ENCODE measurements at places on chromosomes 13 and 19.

- no peak for DNase-seq
Observed at GRCh38 chr13:99374169-99374991, 67.2 kb upstream of the GPR183 start.

GRCh38 chr19:51094696-51095279 lies 12.1 kb upstream of the KLK14 start:
- peak; percentile 91 for DNase-seq

DNA sequence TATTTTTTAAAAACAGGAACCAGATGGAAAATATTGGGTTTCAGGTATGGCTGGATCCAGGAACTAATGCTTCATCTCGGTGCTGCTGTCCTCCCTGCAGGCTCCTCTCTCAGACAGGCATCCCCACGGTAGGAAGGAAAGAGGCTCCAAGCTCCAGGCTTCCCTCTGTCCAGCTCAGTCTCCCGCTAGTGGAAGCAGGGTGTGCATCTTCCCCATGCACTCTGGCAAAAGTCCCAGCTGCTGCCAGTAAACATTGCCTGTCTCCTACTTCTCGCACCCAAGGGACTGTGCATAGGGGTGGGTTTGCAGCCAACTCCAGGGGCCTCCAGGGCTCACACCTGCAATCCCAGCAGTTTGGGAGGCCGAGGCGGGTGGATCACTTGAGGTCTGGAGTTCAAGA lies 29.2 kb downstream of the IL12RB1 start:
- DNase-seq = no peak

DNA sequence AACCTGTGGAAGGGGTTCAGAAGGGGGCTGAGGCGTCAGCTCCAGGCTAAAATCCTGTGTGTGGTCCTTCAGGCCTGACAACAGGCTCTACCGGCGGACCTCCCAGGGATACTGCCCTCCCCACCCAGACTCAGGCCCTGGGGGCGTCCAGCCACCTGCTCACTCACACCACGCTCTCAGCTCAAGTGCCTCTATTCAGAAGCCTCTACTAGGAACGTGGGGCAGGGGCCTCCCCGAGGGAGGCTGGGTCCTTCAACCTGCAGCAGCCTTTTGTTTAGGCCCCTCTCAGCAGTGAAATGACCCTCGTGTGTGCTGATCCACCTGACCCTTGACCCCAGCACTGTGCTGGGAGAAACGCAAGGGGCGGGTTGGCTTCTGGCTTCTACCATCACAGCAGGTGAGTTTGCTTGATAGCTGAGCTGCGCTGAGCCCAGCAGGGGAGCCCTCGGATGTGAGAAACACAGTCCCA lies 10.6 kb downstream of the PLPP2 start:
- no peak for DNase-seq

DNA sequence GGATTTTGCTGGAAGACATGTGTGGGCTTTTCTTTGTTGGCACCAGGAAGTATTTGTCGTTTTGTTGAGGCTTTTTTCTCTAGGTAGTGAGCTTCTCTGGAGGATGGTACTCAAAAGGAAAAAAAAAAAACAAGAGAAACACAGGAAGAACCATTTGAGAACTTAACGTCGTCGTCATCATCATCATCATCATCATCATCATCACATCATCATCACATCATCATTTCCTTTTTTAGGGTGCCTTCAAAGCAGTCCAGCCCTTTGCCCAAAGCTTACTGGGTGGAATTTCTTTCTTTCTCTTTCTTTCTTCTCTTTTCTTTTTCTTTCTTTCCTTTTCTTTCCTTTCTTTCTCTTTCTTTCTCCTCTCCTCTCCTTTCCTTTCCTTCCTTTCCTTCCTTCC lies 2.2 kb upstream of the AMER2 start:
- DNase-seq = no peak

- no peak for DNase-seq
Observed at GRCh38 chr13:44397766-44398223, 24.2 kb downstream of the SERP2 start.

- no peak for DNase-seq
Observed at GRCh38 chr19:4737955-4738600, 14.4 kb upstream of the DPP9 start.

GRCh38 chr19:6480848-6481415 lies 655 bp downstream of the DENND1C start:
- no peak for DNase-seq

DNA sequence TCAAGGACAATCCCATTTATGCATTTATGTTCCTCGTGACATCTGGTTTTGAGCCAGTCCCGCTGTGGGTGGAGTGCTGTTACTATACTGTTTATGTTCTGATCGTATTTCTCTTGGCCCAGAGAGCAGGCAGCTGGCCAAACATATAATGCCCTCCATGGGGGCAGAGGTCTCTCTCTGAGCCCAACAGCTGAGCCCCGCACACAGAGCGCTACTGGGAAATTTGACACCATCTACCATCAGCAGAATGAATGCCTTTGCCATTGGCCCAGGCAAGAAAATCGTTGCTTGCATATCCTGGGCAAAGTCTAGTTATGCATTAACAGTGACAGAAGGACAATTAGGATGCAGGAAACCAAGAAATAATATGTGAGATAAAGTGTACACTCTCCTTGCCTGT lies 126.8 kb upstream of the CACNA1A start:
- peak; percentile 49 for DNase-seq

- no peak for DNase-seq
Observed at GRCh38 chr13:38213314-38213713, 136.3 kb upstream of the UFM1 start.

GRCh38 chr19:33878910-33879810 lies 82.5 kb downstream of the KCTD15 start:
- DNase-seq = no peak

- no peak for DNase-seq
Observed at GRCh38 chr19:24004166-24004565, 82.8 kb upstream of the ZNF254 start.

DNA sequence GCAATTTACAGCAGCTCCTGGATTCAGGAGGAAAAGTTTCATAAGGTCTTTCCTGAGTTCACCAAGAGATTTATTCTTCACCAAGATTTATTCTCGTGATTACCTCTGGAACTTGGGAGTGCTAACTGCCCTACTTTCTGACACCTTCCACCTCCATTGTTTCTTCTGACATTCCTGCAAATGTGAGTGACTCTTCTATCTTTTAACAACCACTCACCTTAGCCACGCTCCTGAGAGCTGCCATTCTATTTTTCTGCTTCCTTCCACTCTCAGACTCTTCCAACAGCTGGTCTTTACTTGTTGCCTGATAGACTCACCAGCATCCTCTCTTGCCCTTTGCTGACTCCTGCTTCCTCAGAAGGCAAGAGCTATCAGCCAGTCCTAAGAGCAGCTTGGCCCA lies 11.5 kb upstream of the CBY2 start:
- DNase-seq = no peak

DNA sequence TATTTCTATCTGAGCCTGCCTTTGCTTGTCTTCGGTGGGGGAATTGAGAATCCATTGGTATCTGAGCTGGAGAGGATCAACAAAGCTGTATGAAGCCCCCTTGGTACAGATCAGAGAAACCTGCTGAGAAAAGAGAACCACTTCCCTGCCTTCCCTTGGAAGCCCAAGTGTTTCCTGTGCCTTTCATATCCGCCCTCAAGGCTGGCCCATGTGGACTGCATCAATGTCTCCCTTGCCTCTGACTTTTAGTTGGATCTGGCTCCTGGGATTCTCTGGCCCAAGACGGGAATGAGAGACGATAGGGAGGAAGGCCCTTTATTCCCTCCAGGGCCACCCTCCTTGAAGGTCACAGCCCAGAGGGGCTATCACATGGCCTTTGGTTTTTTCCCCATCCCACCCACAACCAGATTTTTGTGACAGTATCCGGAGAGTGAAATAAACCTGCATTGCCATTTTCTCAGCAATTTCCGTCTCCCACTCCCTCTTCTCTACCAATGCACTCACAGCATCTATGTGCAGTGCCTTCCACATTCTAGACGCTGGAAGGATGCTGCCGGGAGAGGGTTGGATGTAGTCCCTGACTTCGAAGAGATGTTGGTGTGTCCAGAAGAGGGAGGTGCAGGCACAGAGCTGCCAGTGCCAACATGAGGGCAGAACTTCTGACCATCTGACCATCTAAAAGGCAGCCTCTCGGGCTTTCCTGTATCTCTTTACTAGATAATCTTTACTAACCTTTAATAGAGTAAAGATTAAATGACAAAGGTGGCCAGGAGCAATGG lies 63.8 kb downstream of the KCTD15 start:
- no peak for DNase-seq

DNA sequence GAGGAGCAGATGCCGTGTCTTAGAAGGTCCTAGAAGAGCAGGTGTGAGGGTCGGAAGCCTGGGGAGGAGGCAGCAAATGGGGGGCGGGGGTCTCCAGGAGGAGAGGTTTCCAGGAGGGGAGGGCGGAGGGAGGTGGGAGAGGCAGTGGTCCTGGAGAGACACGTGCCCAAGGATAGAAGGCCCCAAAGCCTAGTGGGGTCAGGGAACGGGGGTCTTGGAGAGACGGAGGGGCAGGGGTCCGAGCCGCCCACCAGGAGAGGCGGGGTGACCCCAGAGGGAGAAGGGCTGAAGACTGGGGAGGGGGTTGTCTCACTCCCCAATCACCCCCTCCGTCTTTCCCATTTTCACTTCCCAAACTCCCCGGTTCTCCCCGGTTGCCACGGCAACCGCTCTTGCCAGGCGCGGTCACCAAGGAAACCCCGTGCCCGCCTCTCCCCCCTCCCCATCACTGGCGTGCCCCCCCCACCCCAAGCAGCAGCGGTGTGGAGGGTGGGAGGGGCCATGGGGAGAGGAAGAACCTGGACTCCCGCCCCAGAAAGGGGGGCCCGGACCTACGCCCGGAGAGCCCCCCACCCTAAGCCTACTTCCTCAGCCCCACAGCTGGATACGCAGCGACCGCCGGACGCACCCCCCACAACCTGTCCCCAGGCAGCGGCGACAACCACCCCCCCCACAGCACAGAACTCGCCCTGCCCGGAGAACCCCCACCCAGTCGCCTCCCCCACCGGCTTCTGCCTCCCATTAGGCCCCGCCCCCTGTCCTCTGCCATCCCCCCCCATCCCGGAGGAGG lies 988 bp downstream of the LRRC4B start:
- DNase-seq = no peak

GRCh38 chr19:1252821-1253513 lies 4.6 kb downstream of the MIDN start:
- DNase-seq = no peak

- DNase-seq = peak; percentile 0
Observed at GRCh38 chr13:22961835-22962537, 218.8 kb upstream of the SGCG start.

GRCh38 chr13:77698201-77699058 lies 943 bp downstream of the SLAIN1 start:
- peak; percentile 58 for DNase-seq

GRCh38 chr13:110377826-110378201 lies 70.7 kb downstream of the COL4A2 start:
- DNase-seq = no peak

DNA sequence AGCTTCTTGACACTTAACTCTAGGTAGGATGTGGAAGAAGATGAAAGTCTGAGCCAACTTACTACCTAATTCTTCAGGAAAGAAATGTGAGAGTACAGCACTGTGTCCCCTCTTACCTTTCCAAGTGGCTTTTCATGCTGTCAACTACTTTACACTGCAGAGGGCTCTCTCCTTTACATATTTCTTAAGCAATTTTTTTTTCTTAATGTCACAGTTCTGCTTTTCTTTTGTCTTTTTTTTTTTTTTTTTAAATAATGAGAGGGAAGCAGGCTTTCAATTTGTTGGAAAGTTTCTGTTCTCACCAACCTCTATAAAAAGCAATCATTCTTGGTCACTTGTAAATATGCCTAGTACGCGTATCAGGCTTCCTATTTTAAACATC lies 212.7 kb upstream of the MIR17HG start:
- no peak for DNase-seq

GRCh38 chr13:24648983-24649687 lies 31.1 kb upstream of the ATP12A start:
- DNase-seq = no peak

- DNase-seq = no peak
Observed at GRCh38 chr13:71853725-71854124, 13.3 kb downstream of the DACH1 start.

DNA sequence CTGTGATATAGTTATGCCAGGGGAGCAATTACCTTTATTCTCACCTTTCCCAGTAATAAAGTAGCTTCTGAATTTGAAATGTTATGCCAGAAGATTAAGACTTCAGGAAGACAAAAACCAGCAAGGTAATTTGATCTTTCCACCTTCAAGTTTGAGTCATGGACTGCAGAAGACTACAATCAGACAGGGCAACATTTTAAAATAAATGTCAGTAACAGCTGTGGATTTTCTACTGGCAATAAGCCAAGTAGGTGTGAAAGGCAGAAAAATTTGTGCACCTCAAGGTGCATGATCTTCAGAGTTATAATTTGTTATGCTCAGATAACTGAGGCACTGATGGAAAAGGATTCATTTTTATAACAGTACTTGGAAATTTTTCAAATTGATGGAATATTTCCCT lies 54.9 kb downstream of the SLITRK1 start:
- DNase-seq = no peak

- no peak for DNase-seq
Observed at GRCh38 chr19:38144667-38145066, 79.4 kb downstream of the DPF1 start.

DNA sequence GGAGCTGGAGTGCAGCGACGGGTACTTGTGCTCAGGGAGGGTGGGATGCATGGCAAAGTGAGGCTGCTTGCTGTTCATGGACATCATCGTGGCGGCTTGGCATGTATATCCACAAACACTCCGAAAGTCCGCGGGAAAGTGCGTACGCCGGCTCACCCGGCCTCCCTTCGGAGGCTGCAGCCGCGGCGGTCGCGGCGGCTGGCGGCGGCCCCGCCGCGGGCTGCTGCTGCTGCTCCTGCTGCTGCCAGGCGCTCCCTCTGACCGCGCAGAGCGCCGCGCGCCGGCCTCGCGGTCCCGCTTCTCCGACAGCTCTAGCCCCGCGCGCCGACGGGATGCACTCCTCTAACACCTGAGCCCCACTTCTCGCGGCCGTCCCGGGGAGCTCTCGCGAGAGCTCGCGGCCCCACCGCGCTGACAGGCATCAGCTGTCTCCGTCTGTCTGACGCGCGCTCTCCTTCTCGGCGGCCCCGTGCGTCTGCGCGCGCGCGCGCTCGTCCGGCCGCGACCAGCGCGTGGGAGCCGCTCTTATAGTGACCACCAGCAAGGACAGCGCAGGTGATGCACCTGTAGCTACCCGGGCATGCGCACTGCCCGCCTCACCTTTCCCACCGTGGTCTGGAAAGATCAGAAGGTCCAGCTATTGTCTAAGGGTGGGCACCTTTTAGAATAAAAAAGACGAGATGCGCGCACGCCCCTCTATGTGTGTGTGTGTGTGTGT lies at the start of gene POU4F1:
Gene POU4F1 (minus strand): TSS at position 313 of the 718 bp plus-strand sequence. CDS start 226 bp downstream, at position 87.
- DNase-seq = peak; percentile 89

DNA sequence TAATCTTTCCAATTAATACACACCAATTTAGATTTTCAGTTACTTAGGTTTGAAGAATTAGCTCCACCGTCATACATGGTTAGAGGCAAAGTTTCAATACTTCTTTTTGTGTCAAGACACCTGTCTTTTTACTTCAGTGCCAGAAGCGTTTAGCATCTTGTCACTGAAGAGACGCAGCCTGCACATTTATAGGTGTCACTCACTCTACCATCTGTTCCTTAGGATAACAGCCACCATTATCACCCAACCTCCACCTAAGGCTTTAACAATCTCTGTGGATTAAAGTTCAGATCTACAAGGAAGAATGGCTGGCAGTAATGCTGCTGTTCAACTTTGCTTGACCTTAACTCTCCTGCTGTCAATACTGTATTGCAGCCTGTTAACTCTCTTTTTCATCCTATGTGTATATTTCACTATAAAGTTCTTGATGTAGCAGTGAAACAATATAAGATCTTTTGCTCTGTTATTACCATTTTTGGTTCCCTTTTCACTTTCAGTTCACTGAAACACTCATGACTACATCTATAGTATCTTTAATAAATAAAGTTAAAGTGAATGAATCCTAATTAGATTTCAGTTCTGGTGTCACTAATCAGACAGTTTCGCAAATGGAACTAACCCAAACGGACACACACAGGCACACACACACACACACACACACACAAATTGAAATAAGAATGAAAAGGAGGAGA lies 435.6 kb downstream of the PCDH9 start:
- DNase-seq = no peak

Data from iPS-NIHi11 (cell line).